ENCODE measurements at places on chromosomes 1 and 21.

GRCh38 chr1:115757326-115757725 is 11.2 kb downstream of the CASQ2 start:
- no peak for DNase-seq

DNA sequence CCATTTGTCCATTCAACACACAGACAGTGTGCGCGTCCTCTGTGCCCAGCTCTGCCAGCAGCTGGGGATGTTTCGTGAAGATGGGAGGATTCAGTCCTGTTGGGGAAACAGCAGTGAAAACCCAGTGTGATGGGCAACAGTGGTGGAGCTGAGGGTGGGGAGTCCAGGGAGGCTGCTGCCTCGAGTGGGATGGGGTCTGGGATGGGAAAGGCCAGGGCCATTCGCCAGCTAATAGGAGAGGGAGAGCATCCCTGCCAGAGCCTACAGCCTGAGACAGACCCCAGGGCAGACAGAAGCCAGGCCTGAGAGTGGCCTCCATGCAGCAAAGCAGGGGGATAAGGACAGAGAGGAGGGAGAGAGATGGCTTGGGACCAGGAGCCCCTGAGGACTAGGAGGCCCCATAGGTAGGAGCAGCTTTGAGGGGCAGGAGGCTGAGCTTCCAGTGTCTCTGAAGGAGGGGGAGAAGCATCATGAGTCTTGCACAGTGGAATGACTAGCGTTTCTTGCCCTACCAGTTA is 252.6 kb downstream of the NPHP4 start:
- no peak for DNase-seq

GRCh38 chr1:180542113-180542837 is 16.5 kb upstream of the OVAAL start:
- no peak for DNase-seq

DNA sequence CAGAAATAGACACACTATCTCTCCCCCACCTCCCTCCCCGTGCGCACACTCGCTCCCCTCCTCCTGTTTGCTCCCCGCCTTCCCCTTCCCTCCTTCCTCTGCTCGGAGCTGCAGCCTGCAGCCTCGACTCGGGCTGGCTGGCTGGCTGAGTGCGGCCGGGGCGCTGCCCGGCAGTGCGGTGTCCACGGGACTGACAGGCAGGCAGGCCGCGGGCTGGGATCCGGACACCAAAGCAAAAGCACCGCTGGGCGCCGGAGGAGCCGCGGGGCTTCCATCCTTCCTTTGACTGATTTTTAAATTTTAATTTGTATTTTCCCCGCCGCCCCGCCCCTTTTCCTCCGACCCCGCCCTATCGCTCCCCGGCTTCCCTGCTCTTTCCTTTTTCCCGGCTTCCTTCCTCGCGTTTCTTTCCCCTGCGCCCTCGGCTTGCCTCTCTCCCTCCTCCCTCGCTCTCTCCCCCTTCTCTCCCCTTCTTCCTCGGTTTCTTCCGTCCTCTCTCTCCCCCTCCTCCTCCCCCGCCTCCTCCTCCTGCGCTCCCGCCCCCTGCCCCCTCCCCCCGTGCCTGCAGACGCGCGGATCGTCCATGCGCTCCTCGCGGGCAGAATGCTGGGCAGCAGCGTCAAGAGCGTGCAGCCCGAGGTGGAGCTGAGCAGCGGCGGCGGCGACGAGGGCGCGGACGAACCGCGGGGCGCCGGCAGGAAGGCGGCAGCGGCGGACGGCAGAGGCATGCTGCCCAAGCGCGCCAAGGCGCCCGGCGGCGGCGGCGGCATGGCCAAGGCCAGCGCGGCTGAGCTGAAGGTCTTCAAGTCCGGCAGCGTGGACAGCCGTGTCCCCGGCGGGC is 109.4 kb downstream of the NAV1 start:
- DNase-seq: no peak

DNA sequence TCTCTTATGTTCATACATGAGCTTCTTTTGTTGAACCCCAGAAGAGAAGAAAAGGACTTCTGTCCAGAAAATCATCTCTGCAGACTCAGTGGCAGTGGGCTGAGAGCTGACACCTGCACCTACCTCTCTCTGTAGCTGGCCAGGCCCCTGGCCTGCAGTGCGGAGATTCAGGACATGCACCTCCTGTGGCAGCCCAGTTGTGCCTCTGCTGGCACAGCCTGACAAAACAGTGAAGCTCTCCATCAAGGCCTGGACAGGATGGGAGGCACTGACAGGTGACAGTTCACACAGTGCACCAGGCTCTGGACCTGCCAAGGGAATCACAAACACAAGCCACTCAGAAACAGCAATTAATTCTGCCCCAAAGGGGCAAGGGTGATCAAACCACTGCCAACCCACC is 88.8 kb downstream of the TGFBR3 start:
- no peak for DNase-seq

GRCh38 chr1:1442069-1442770 is 6.7 kb downstream of the VWA1 start:
- DNase-seq: no peak

DNA sequence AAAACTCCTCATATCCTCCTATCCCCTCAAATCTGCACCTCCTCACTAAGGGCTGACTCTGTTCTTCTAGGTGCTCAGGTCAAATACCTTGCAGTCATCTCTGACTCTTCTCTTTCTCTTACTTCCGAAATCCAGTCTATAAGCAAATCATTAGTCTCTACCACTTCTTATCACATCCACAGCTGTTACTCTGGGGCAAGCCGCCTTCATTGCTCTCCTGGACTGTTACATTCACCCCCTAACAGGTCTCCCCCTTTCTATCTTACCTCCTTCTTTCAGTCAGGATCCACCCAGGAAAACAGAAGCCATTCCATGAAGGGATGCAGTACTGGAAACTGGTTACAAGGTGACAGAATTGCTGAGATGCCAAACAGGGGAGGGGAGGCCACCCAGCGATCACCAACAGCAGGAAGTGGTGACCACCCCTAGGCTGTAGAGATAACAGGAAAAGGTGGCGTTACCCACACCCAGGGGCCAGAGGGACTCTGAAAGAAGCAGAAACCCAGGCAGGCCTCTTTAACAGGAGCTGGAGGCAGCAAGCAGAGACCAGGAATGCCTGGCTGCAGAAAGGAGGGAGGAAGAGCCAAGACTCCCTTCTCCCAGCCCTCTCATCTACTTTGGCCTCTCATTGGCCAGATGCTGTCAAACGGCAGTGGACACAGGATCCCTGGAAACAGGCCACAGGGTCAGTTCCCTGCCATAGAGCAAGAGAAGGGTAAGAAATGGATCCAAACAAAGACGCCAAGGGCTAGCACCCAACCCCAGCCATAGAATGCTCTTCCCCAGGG is 55.5 kb upstream of the FOXO6 start:
- DNase-seq: no peak

- no peak for DNase-seq
Observed at GRCh38 chr1:10210841-10211804, 753 bp downstream of the KIF1B start.

DNA sequence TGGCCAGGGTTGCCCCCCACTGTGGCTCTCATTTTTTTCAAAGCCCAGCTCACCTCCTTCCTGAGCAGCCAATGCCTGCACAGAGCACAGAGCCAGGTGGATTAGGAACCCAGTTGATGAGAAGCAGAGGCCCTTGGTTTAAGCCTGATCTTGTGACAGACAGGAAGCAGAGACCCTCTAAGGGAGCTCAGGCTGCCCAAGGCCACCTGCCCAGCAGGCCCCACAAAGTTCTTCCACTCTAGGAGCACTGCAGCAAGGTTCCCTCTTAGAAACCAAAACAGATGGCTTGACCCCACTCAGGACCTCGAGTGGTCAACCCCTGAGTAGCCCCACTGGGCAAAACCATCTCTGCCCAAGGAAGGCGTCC is 25.5 kb upstream of the PRSS38 start:
- DNase-seq: no peak

DNA sequence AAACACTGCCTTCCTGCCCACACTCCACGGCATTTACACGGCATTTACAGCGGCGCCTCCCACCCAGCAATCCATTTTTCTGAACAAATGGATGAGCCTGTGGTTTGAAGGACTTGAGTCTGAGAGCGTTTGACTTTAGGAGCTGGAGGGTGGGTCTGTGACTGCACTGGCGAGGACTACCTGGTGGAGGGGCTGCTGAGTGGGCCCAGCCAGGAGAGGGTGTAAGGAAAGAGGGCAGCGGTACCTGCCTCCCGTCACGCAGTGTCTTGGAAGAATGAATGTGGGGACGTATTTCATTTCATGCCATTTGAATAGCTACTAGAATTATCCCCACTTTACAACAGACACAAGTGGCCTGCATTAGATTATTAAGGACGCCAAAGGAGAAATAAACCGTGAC is 62.9 kb downstream of the B3GALT5 start:
- DNase-seq: no peak

GRCh38 chr1:231013391-231014015 is 26.6 kb downstream of the FAM89A start:
- no peak for DNase-seq

GRCh38 chr1:59046730-59047157 is 250.2 kb upstream of the FGGY start:
- no peak for DNase-seq

DNA sequence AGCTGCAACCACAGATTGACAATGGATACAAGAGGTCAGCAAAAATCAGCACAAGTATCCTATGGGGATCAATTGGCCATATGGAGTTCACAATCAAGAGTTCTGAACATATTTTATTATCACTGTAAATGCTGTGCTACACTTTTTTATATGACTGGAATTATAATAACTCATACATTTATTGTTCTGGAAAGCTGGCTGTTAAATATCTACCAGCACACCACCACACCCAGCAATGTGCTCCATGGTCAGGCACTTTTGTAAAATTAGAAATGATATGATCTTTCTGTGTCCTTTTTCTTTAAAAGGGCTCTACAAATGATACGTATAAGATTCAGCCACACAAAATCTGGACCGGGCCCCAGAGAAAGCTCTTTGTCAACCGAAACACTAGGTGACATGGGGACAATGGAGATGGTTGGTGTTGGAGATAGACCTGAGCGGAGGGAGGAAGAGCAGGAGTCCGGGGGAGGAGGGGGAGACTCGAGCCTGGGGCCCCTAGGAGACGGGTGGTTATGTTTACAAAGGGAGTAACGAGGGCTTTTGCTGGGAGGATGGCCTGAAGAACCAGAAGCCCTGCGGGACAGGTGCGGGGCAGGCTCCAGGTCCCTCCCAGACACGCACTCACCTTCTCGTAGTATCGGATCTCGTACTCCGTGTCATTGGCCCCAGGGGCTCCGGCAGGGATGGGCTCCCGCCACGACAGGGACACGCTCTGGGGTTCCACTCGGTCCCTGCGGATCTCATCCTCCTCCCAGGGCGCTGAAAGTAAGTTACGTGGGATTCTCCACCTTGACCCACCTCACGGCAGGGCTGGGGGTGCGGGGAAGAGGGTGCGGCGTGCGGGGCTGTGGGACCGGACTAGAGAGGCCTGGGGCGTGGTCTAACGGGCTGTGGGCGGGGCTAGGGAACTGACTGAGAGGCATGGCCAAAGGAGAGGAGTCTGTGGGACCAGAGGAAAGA is 30.0 kb downstream of the EPHA10 start:
- DNase-seq: no peak

DNA sequence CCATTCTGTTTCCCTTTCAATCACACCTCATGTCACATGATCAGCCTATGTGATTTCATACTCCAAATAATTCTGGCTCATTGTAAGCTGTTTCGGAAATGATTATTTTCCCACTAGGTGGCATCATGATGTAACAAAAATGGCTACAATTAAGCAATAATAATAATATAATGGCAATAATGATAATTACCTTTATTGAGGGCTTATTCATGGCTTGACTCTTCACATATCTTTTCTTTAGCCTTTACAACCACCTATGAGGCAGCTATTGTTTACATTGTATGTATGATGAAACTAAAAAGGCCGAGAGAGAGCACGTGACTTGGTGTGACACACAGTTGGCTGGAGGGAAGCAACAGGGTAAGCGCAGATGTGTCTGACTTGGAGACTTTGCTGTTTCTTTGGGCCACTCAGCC is 12.5 kb upstream of the KPRP start:
- DNase-seq: no peak

- DNase-seq: no peak
Observed at GRCh38 chr1:224448453-224449017, 13.9 kb upstream of the WDR26 start.

DNA sequence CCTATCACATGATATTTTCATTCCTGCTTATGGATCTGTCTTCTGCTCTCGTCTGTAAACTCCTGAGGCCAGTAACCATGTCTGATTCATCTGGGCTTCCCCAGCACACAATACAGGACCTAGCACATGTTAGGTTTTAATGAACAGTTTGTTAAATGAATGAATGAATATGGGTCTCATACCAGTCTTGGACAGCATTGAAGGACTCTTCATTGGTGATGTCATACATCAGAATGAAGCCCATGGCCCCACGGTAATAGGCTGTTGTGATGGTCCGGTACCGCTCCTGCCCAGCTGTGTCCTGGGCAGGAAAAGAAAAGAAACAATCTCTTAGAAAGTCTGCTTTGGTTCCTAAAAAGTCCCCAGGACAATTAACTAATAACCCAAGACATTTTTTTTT is 53.4 kb downstream of the RAB3B start:
- DNase-seq: no peak

DNA sequence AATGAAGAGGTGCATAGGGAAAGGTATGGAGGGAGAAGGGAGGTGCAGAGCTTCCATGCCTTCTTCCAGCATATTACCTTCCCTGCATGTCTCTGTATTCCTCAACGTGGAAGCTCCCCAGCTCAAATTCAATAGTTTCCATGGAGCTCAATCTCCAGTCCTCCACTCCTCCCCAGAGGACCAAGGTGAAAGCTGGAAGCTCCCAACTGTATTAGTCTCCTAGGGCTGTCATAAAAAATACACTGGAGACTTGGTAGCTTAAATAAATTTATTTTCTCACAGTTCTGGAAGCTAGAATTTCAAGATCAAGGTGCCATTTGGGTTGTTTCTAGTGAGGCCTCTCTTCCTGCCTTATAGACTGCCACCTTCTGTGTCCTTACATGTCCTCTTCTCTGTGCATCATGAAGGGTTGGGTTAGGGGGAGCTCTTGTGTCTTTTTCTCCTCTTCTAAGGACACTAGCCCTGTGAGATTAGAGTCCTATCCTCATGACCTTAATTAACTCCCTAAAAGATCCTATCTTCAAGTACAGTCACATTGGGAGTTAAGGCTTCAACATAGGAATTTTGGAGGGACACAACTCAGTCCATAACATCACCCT is 21.9 kb upstream of the RABGGTB start:
- DNase-seq: no peak

DNA sequence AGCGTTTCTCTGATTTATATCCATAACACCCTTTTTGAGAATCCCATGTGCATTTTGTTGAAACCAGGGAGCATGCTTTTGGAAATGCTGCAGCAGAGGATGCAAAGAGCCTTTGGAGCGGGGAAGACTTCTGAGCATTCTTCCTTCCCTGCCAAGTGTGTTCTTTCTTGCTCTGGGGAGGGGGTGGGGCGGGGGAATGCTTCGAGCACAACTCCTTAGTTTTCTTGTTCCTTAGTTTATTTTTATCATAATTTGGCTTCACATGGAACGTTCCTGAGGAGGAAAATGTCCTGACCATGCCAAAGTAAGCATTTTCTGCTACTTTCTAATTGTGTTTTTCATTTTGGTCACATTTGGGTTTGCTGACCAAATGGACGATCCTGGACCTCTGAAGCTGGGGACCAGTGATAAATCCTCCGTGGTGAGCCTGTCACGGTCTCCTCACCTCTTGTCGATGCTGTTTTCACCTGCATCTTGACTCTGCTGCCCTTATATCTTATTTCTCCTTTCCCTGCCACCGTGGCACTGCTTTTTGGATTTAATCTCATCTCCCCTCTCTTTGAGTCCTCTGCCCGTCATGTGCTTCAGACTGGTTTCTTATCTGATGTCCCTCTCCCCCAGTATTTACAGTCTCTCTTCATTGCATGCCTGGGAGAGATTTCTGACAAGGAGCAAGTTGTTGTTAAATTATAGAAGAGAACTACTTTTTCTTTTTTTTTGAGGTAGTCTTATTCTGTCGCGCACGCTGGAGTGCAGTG is 2.4 kb downstream of the CTPS1 start:
- no peak for DNase-seq
